ENCODE measurements at places on chromosomes 2 and 18. TPM values are rescaled to one million over a fixed set of nuclear protein-coding genes. Genes with fewer than 3 reads are reported as not detected.

GRCh38 chr18:74065366-74065765 lies 82.3 kb downstream of the FBXO15 start:
- H3K27ac ChIP-seq = no peak overlapping the region
- no peaks in the 10 kb centered on the region for H3K27me3 ChIP-seq
- no peaks in the 10 kb centered on the region for H3K36me3 ChIP-seq

DNA sequence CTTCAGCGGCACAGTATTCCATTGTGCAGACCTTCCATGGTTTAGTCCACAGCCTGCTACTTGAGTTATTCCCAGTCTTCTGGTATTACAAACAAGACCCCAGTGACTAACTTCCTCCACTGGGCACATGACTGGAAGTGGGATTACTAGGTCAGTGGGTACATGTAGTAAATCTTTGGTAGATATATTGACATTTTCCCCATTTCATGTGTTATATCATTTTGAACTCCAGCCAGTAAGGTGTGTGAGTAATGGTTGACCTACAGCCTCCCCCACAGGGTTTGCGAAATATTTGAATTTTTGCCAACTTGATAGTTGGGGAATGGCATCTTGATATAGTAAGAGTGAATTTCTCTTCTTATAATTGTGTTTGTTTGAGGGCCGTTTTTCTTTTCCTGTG lies 58.8 kb downstream of the RNF144A start:
- DNase-seq = no peak
- H3K27ac ChIP-seq = no peak overlapping the region
- no peak overlapping the region for H3K4me3 ChIP-seq
- H3K4me1 ChIP-seq = peaks cover 4% of the 10 kb centered on the region

DNA sequence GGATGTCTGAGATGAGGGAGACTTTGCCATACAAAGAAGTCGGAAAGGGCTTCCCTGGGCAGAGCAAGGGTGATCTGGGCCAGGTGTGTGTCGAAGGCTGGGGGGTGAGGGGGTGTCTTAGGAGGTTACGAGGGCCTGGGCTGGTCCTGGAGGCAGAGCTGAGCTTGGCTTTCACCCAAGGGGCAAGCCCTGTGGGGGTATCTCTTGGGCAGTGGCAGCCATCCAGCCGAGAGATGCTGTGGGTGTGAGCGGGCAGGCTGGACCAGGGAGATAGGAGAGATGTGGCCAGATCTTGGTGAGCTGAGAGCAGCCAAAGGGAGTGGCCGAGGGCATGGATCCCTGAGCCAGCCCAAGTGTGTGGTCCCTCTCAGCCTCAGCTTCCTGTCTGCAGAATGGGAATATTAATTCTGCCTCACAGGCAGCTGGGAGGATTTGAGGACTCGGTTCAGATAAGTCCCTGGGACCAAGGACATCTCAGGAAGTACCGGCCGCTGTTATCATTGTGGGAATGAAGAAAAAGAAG lies 33.0 kb downstream of the MAL start:
- no peaks in the 10 kb centered on the region for H3K4me1 ChIP-seq
- no peaks in the 10 kb centered on the region for H3K27me3 ChIP-seq
- no peak overlapping the region for H3K27ac ChIP-seq

DNA sequence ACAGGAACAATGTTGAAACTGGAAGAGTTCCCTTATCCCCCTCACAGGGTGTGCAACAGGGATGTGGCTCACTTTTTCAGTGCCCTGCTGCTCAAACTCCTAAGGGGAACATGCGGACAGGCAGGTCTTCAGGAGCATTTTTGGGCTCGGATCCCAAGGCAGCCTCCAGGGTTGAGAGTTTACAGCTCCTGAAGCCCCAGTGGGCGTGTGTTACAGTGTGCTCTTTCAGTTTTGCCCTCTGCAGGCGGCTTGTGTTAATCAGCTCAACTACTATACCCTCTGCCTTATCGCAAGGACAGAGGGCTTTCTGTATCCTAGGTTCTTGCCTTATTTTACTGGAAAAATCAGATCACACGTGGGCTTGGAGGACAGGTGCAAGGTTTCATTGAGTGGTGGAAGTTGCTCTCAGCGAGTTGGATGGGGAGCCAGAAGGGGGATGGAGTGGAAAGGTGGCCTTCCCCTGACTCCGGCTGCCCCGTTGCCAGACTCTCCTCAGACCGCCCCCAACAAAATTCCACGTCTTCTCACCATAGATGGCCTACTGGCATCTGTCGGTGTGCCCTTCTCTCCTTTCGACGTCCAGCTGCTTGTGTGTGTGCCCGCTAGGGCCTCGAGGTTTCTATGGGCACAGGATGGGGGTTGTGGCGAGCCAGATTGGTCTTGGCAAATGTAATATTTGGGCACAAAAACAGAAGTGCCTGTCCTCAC lies 541.9 kb downstream of the TMX3 start:
- H3K36me3 ChIP-seq = no peaks in the 10 kb centered on the region
- H3K4me1 ChIP-seq = no peaks in the 10 kb centered on the region
- DNase-seq = no peak
- H3K4me3 ChIP-seq = no peak overlapping the region
- H3K27me3 ChIP-seq = no peaks in the 10 kb centered on the region

DNA sequence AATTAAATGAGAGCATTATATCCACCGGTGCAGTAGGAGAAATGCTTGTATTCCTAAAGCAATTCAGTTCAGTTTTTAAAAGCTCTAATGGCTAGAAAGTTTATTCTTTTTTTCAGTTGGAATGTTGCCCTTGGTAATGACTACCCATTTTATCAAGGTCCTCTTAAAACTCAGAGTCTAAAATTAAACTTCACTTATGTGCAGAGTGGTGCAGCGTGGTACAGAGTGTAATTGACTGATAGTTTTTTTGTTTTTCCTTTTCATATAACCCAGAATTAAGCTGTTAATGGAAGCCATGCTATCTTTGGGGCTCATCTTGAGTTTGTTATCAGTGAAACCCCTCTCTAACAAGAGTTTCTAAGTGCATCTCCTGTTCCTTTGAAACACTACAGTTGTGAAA lies 21.4 kb downstream of the NCOA1 start:
- no peak overlapping the region for H3K27ac ChIP-seq
- no peak for DNase-seq
- no peaks in the 10 kb centered on the region for H3K4me1 ChIP-seq
- no peak overlapping the region for H3K4me3 ChIP-seq
- H3K27me3 ChIP-seq = no peaks in the 10 kb centered on the region

DNA sequence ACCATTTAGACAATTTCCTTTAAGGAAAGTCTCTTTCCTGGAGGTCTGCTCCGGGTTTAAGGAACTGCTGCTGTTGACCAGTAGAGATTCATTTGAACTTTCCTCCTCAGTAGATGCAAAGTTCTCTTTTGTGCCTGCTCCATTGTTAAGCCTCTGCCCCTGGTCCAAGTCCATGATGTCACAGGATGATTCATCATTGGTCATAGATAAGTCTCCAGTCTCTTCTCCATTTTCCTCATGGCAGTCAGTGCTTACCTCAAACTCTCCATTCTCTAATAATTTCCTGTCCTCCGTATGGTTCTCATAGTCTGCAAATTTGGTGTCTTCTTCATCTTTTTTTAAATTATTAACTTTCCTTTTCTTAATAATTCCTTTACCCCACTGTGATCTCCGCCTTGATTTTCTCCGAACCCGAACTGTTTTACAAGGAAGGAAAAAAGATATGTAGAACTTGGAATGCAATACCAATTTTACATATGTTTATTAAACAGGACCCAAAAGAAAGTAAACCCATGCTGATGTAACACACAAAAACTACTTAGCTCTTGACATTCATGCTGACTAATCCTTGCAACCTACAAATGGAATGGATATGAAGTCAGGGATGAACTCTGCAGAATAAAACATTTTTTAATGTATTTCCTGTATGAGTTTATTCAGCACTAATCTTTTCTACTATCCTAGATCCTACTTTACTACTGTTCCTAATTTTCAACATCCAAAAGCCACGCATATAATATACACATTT lies 169.1 kb downstream of the ATAD2B start:
- H3K4me1 ChIP-seq = no peaks in the 10 kb centered on the region
- no peaks in the 10 kb centered on the region for H3K36me3 ChIP-seq
- no peak overlapping the region for H3K4me3 ChIP-seq
- no peak overlapping the region for H3K27ac ChIP-seq
- no peaks in the 10 kb centered on the region for H3K27me3 ChIP-seq
- DNase-seq = no peak

Gene KDM3A
- total RNA-seq = 40.6 TPM

DNA sequence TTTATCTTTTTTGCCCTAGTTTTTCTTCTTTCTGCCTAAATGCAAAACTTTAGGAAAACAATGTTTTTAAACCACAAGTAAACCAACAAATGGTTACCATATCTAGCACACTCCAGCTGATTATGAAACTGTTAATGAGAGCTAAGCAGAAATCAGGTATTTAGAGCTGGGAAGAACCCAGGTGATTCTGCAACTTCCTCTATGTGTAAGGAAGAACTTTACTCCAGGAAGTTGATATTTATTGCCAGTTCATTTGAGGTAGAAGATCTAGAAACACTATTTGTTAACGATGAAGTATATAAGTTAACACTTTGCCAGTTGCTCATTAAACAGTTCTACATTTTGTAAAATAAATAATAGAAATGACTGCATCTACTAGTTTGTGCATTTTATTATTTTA lies 409.7 kb downstream of the XIRP2 start:
- H3K27me3 ChIP-seq = no peaks in the 10 kb centered on the region
- H3K27ac ChIP-seq = no peak overlapping the region
- H3K4me3 ChIP-seq = no peak overlapping the region
- DNase-seq = no peak

Gene SH3YL1
- total RNA-seq = 40.5 TPM

GRCh38 chr2:164692114-164692513 lies 70.8 kb upstream of the GRB14 start:
- DNase-seq = no peak
- H3K4me3 ChIP-seq = no peak overlapping the region
- no peak overlapping the region for H3K27ac ChIP-seq

GRCh38 chr2:238727585-238728329 lies 120.1 kb upstream of the TWIST2 start:
- no peaks in the 10 kb centered on the region for H3K27me3 ChIP-seq
- H3K36me3 ChIP-seq = no peaks in the 10 kb centered on the region
- DNase-seq = peak; percentile 49

Gene CD8B
- total RNA-seq = 3.5 TPM

Gene LINC00305
- total RNA-seq = not detected

- no peaks in the 10 kb centered on the region for H3K36me3 ChIP-seq
- H3K4me3 ChIP-seq = no peak overlapping the region
- no peak overlapping the region for H3K27ac ChIP-seq
- DNase-seq = no peak
- no peaks in the 10 kb centered on the region for H3K4me1 ChIP-seq
Observed at GRCh38 chr2:165055082-165055851, 99.9 kb upstream of the SLC38A11 start.

DNA sequence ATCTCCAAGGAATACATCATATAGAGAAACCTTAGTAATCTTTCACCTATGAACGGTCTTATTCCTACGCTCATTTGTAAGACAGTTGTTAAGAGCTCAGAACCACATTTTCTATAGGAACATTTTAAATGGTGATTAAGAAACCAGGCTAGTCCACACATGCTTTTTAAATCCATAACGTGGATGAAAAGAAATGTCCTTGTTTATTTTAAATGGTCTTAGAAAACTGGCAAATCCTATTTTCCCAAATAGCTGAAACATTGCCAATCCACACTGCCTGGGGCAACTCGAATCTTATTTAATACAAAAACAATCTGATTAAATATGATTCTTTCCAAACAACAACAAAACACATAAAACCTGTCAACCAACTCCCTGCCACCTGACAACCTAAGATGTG lies 23.7 kb downstream of the METTL8 start:
- no peaks in the 10 kb centered on the region for H3K4me1 ChIP-seq
- DNase-seq = no peak
- no peaks in the 10 kb centered on the region for H3K36me3 ChIP-seq
- H3K27me3 ChIP-seq = no peaks in the 10 kb centered on the region
- H3K27ac ChIP-seq = peak overlapping the region; percentile 57

DNA sequence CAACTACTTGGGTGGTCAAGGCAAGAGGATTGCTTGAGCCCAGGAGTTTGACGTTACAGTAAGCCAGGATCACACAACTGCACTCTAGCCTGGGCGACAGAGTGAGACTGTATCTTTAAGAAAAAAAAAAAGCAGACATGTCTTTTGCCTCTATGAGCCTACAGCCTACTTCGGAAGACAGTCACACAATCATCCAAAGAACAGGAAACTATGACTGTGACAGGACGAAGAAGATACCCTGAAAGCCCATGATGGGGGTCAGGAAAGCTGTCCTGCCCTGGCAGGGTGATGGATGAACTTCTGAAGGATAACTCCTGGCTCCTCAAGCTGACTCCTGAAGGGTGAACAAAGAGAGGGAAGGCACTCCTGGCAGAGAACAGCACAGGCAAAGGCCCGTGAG lies 251.7 kb upstream of the SIX2 start:
- no peaks in the 10 kb centered on the region for H3K4me1 ChIP-seq
- no peak overlapping the region for H3K27ac ChIP-seq
- H3K4me3 ChIP-seq = no peak overlapping the region
- H3K36me3 ChIP-seq = no peaks in the 10 kb centered on the region
- no peaks in the 10 kb centered on the region for H3K27me3 ChIP-seq

DNA sequence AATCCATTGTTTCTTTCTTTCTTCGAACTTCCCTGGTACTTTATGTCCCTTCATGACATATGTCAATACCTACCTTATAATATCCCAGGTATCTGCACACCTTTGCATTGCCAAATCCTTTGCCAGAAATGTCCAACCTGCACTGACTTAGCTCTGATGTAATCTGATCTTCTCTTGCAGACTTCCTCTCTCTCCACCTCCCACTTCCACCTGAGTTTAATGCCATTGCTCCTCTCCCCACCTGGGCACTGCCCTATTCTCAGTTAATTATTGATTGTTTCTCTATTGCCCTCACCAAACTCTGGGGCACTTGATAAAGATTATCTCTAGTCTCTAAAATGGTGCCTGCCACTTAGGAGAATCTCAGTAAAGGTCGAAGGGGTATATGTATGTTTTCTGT lies 23.0 kb downstream of the ARHGAP15 start:
- H3K27me3 ChIP-seq = no peaks in the 10 kb centered on the region
- H3K36me3 ChIP-seq = no peaks in the 10 kb centered on the region
- DNase-seq = no peak
